NCI-H524 treated with DMSO at 0.1 percent for 48 hours (cell line): ENCODE measurements at places on chromosomes 6 and 20.

- no peak for DNase-seq
Measured at GRCh38 chr20:22691369-22692118, 107.2 kb upstream of the FOXA2 start.

GRCh38 chr6:38814761-38815160 is 99.7 kb downstream of the DNAH8 start:
- no peak for DNase-seq

DNA sequence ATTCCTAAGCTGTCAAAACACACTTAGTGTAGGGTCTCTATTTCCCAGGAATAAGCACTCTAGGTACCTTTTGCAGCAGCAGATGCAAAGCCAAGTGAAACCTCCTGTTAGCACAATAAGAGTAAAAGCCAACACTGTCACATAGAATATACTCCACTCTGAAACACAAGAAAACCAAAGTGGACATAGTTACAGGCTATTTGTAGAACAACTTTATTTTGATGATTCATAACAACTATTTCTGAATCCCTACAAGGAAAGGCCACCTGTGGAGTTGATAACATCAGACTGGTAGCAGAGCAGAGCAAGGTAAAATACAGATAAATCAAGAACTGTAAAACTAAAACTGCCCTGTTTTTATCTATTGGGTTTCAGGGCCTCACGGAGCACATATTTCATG is 59.7 kb downstream of the ALDH5A1 start:
- DNase-seq = no peak

DNA sequence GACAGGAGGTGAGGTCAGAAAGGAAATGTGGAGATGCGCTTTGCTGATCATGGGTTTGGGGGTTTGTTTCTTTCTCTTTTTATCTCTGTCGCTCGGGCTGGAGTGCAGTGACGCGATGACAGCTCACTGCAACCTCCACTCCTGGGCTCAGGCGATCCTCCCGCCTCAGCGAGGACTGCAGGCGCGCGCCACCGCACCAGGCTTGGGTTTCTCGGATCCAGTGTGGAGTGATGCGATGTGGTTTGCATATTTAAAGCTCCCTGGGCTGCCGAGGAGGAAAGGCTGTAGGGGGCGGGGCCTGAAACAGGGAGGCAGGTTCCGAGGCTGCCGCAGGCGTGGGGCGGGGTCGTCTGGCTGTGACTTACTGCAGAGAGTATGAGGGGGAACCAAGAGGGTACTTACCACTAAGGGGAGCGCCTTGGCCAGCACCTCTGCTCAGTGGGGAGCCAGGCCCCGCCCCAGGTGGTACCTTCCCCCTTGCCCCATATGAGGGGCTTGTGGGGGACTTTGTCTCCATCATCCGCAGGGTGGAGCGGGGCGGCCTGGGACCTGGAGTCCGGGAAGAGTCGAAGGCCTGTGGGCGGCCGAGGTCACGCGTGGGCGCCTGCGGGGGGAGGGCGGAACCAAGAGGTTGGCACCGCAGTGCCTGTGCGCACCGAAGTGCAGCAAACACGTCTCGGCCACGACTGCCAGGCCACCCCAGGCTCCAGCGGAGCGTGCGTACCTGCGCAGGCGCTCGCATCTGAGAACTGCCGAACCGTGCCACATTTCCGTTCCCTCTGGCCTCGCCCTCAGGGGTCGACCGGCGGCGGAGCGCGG is 12.7 kb upstream of the BAK1 start:
- no peak for DNase-seq

GRCh38 chr6:56708810-56709597 is 66.3 kb upstream of the DST start:
- no peak for DNase-seq

DNA sequence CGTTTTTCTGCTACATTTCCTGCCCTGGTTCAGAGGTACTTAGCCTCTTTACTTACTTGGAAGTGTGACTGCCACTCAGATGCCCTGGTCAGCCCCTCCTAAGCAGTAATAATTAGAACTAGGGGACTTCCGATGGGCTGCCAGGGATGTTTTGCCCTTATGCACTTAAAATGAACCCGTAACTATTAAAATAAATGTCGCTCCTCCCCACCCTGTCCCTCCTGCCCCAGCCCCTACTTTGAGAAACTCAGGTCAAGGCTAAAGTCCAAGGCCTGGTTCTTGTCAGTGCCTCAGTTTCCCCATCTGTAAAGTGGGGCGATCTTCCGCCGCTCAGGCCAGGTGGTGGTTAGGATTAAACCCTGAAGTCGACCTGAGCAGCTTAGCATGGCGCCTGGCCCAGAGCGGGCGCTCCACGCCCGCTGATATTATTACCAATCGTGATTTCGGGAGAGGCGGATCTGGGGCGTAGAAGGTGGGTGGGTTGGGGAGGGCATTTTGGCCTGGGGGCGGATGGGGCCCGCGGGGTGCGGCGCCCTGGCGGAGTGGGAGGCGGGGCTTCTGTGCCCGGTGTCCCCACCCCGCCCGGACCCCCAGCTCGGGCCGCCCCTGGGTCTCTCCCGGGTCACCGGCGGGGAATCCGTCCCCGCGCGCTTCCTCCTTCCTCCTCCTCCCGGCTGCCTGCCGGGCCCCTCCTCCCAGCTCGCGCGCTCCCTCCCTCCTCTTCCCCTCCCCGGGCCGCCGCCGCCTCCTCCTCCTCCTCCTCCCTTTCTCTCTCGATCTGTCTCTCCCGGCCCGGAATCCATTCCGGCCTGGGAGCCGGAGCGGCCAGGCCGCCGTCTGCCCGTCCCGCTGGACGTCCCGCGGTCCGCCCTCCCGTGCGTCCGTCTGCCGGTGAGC is at the start of gene SRC:
TSS of gene SRC (plus strand) at position 802 of the 897 bp plus-strand sequence. CDS start 38,014 bp downstream, outside the sequence.
- DNase-seq = peak; percentile 12

DNA sequence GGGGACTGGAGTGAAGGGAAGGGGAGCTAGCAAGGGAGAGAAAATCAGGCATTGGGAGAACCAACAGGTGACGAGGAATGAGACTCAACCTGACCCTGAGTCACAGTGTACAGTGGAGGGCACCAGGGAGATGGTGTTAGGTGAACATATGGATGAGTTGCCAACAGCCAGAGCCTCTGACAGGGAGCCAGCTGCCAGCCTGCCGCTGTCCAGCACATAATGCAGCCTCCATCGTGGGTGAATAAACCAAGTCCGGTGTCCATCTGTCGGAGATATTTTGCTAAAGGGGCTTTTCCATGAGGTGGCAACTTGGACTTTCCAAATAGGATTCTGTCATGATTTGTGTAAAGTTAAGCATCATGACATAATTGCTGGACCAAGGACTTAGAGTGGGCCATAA is 88.1 kb downstream of the CDH4 start:
- peak; percentile 4 for DNase-seq

GRCh38 chr6:78589436-78589835 is 277.9 kb upstream of the IRAK1BP1 start:
- DNase-seq = no peak

DNA sequence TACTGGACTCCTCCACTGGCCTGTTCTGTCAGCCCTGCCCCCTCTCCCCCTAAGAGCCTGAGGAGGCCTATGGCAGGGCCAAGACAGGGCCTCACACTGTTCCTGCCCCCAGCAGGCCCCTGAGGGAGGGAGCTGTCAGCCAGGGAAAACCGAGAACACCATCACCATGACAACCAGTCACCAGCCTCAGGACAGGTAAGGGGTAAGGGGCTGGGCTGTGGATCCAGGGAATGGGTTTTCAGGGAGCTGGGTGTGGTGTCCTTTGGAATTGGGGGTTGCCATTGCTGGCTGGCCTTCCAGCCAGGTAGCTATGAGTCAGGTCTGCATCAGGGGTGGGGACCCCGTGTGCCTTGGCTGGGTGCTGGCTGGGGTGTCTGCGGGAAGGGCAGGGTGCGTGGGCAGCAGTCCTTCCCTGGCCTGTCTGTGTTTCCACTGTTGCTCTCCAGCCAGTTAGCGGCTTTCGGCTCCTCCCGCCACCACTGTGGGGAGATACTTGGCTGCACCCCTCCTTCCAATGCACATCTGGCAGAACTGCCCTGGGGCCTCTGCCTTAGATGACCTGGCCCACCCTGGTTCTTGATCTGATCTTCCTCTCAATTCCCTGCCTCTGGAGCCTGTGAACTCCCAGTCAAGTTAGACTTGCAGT is 3.9 kb downstream of the SLC29A1 start:
- no peak for DNase-seq

DNA sequence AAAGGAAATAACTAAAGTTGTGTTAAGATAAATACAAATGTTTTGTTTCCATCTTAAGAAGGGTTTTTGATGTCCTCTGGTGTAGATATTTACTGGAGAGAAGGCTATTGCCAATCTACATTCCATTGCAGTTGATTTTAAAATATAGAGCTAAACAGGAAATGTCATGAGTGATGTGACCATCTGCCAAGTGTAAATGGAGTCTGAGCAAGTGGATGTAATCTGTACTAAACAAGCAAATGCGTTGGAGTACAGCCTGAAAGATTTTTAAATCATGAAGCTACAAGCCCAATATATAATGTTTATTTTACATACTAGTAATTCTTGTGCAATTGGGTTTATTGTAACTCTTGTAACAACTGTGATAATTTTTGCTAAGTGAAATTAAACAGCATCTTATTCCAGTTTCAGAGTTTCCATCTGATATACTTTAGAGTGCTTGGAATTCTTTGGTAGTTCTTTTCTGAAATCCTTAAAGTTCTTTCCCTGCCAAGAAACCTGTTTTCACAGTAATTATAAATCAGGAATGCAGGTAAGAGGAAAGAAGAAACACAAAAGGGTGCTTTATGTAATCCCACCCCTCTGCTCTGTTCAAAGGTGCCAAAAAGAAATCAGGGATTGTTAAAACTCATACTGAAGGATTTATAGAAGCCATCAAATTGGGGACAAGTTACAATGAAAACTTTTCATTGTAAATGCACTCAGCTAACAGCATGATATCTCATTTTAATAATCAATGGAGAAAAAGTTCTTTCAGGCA is 47.2 kb upstream of the FLRT3 start:
- no peak for DNase-seq

- peak; percentile 40 for DNase-seq
Measured at GRCh38 chr20:208942-209566, 18.0 kb upstream of the DEFB129 start.

GRCh38 chr6:147000545-147001488 is 203.4 kb upstream of the STXBP5 start:
- DNase-seq = no peak

GRCh38 chr6:132814716-132815570 is 574 bp downstream of the RPS12 start:
- DNase-seq = no peak

GRCh38 chr6:156256161-156256560 is 521.0 kb upstream of the ARID1B start:
- DNase-seq = no peak

DNA sequence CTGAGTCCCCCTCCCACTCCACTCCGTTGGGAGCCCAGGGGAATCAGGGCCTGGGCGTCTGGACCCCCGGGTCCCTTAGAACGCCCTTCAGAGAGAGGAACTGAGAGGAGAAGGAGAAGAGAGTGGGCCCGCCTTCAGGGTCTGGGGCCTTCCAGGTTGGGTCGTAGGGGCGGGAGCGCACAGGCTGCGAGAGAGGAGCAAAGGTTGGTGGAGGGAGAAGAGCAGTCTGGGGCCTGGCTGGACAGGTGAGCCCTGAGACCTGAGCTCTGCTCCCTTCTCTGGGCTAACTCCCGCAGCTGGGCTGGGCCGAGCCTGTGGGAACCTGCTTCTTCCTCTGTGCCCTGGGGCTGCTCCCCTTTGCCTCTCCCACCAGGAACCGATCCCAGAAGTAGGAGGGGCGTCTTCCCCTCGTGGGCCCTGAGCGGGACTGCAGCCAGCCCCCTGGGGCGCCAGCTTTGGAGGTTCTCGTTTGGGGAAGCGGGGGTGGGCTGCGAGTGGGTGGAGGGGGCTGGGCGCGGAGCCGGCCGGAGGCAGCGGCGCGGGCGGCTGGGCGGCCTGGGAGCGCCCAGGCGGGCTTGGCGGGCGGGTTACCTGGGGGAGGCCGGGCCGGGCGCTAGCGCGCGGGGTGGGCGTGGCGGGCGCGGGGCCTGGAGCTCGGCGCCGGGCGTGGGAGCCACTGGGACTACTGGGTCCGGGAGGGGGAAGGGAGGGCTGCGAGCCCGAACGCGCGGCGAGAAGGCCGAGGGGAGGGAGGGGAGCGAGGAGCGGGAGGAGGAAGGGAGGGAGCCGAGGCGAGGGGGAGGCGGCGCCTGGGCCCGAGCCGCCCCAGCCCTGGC is at the start of gene DDR1:
TSS of gene DDR1 (plus strand) at position 835 of the 836 bp plus-strand sequence. CDS start 4,211 bp downstream, outside the sequence.
- DNase-seq = no peak

DNA sequence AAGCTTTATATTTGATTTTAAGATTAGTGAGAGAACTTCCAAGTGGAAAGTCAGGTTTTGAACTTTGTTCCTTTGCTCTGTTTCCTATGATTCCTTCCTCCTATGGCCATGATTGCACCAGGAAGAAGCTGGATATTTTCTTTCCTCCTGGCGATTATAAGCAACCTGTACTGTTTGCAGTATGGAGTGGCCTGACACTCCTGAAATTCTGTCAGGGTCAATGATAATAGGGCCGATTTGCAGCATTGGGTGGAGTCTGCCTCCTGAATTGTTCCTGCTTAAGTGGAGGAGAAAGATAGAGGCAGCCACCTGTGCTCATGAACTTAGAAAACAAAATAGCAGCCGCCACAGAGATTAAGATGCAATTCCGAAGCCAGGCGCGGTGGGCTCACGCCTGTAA is 9.8 kb upstream of the FAM217A start:
- no peak for DNase-seq

DNA sequence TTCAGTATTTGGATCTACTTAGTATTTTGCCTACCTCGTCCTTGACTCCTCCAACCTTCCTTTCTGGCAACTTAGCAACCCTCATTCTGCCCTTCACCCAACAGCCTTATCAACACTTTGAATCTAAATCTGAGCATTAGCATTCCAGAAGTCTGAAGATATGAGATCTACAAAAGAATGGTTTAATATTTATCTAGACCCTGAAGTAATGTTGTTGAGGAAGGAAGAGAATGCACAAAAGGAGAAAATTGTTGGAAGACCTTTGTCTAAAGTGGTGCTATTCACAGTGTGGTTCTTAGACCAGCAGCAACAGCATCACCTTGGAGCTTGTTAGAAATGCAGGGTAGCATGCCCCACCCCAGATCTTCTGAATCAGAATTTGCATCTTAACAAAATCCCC is 198.2 kb upstream of the PLCB4 start:
- DNase-seq = no peak

DNA sequence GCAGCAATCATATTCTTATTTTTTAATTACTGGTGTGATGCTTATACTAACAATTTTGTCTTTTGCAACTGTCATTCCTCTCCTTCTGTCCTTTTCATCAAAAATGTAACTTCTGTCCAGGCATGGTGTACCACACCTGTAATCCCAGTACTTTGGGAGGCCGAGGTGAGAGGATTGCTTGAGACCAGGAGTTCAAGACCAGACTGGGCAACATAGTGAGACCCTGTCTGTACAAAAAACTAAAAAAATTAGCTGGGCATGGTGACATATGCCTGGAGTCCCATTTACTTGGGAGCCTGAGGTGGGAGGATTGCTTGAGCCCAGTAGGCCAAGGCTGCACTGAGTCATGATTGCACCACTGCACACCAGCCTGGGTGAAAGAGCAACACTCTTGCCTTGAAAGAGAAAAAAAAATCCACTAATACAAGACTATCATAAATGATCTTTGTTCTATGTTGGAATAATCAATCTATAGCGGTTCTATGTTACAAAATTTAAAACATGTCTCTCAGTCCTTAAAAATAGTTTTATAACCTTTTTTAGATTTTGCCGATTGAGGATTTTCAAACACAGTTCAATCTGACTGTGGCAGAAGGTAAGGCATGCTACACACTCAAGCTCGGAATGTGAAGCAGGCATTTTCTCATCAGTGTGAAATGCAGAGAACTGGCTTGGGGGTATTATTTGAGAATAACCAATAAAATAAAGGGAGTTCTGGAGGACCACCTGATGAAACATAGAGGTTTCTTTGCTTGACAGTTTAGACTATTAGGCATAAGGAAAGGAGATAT is 70.4 kb downstream of the ENPP1 start:
- no peak for DNase-seq
